ENCODE measurements at places on chromosomes 6 and 20. TPM values are rescaled to one million over a fixed set of nuclear protein-coding genes. Genes with fewer than 3 reads are reported as not detected.

Gene TOX2
- total RNA-seq = 16.3 TPM

GRCh38 chr6:3226481-3227362, 731 bp downstream of the TUBB2B start:
- no peak for DNase-seq

GRCh38 chr6:34566830-34567546, 10.9 kb upstream of the SPDEF start:
- no peak for DNase-seq

- DNase-seq = no peak
These were observed 2.4 kb upstream of the KCNK5 start for GRCh38 chr6:39231521-39232243.

DNA sequence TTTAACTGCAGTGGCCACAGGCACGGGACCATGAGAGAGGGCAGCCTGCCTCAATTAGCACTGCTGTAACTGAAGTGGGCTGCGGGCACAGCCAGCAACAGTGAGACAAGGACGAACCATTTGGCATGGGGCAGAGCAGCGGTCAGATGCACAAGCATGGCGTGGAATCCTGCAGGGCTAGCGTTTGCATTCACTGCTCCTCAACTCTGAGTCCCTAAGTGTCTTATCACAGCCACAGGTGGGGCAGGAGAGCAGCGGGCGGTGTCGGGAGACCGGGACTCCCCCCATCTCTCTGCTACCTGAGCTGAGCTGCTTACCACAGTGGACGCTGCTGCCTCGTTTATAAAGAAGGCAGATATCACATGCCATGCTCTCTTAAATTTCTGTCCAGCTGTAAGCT, 31.3 kb upstream of the PDE10A start:
- DNase-seq = no peak

GRCh38 chr20:58028123-58028522, 200.3 kb downstream of the ANKRD60 start:
- no peak for DNase-seq

Gene QRSL1
- 10.7 TPM for total RNA-seq

DNA sequence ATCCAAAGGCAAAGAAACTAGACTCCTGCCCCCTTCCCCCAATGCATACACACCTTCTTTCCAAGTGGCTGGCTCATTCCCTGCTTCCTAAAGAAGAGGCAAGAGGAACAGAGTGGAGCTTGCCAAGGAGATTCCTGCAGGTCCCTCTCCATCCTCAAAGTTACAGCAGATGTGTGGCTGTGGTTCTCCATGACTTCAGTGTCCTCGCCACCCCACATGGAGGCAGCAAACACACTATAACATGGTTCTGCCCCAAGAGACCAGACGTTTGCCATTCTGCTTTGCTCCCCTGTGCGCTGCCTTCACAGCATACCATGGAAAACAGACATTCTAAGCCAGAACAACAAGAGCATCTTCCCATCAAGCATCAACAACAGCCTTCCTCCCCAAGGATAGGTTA, 84.4 kb downstream of the BACH2 start:
- DNase-seq = no peak

Gene CNR1
- 21.1 TPM for total RNA-seq

DNA sequence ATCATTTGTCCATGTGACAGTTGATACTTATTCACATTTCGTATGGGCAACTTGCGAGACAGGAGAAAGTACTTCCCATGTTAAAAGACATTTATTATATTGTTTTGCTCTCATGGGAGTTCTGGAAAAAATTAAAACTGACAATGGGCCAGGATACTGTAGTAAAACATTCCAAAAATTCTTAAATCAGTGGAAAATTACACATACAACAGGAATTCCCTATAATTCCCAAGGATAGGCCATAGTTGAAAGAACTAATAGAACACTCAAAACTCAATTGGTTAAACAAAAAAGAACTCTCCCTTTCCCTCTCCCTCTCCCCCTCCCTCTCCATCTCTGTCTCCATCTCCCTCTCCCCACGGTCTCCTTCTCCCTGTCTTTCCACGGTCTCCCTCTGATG, 19.4 kb upstream of the EIF2S2 start:
- no peak for DNase-seq

Gene FOXA2
- total RNA-seq = 23.5 TPM

GRCh38 chr6:130927305-130927704, 100.1 kb downstream of the SMLR1 start:
- no peak for DNase-seq

DNA sequence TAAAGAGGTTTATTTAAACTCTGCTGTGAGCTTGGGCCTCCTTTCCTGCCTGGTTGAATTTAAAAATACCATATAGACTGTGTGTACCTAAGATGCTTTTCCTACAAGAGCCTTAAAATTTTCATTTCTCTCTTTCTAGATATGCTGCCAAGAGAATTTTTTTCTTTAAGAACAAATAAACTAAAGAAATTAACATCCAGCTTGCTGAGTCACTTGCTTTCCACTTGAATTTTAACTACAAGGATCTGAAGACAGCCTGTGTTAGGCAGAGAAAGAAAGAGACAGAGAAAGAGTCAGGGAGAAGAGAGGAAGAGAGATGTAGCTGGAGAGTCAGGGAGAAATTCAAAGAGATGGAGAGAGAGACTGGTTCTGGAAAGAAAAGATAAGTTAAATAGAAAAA, 18.3 kb upstream of the SNAP25 start:
- DNase-seq = no peak

DNA sequence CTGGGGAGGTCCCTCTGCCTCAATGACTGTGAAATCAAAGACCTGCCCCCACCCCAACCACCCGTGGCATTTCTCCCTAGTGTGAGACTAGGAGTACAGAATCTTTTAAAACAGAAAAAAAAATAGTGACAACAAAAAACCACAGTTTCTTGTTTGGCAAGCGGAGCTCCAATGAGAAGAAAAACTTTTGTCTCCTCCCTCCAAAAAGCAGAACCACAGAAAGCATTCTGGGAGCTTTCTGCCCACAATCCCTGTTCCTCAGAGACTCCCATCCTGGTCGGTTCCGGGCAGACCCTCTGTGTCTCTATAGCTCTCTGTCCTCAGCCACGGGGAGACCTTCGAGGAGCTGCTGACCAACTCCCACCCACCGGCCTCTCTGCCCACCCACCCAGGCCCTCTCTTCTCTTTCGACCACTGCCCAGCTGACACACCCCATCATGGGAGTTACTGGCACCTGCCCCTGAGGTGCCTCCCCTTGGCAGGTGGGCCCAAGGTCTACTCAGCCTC, 4.9 kb downstream of the PREX1 start:
- no peak for DNase-seq

Gene PROKR2
- total RNA-seq = not detected

DNA sequence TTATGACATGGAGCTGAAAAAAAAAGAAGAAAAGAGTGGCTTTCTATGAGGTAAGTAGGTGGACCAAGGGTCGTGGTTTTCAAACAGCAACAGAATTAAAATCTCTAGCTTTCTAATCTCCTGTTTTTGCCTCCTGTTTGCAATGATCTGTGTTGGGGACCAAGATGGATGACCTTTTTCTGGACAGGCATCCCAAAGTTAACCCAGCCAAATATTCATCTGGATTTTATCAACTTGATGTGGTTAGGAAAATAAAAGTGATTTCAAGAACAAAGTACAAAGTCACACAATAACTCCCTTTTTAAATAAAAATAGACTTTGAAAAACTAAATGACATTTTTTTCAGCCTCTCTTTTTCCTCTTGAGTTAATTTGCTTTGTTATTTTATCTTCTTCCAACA, 282.1 kb upstream of the PRDM1 start:
- no peak for DNase-seq

Gene EYA4
- total RNA-seq = 2.6 TPM

DNA sequence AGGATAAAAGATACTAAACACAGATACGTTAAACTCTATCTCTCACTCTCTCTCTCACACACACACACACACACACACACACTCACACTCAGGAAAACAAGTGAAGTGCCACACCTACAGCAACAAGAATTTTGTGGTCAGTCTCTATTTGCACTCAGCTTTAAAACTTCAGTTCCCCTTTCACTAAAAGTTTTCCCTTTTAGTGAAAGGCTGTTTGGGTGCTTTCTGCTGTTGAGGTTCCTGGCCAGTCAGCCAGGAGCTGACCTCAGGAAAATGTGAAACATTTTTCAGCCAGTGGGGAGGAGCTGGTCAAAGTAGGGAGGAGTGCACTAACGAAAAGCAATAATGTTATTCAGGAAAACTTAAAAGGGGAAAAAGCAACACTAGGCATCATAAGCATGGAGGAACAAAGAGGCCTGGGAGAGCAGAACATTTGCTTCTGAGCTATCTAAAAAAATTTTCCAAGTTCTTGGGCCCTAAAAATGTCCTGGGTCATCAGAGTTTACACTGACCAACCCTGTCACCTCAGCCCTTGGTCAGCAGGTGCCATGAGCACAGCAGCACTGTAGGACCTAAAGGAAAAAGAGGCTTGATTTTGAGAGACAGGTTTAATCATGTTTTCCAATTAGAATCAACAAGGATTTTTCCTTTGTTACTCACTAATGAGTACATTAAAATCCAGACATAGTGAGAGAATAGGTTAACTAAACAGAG, 30.7 kb upstream of the NT5E start:
- DNase-seq = no peak

DNA sequence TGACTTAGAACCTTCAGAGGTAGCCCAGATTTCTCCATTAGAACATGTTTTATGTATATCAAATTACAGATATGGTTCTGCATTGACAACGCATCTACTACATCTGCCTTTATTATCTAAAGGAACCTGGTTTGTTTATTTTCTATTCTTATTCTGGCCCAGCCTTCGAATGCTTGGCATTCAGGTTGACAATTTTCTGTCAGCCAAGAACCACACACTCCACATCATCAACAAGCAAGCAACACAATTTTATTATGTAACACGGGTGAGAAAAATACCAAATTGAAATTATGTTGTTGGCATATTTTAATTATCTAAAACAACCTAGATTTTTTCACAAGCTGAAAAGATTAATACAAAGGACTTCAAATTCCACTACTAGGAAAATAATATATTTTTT, 14.6 kb downstream of the MAP3K5 start:
- no peak for DNase-seq

Gene PSORS1C1
- 10.5 TPM for total RNA-seq

Gene PLA2G7
- total RNA-seq = 20.0 TPM

Gene MYCT1
- total RNA-seq = 18.0 TPM

- DNase-seq = no peak
These were observed 5.2 kb upstream of the ZFAND3 start for GRCh38 chr6:37814374-37814773.

DNA sequence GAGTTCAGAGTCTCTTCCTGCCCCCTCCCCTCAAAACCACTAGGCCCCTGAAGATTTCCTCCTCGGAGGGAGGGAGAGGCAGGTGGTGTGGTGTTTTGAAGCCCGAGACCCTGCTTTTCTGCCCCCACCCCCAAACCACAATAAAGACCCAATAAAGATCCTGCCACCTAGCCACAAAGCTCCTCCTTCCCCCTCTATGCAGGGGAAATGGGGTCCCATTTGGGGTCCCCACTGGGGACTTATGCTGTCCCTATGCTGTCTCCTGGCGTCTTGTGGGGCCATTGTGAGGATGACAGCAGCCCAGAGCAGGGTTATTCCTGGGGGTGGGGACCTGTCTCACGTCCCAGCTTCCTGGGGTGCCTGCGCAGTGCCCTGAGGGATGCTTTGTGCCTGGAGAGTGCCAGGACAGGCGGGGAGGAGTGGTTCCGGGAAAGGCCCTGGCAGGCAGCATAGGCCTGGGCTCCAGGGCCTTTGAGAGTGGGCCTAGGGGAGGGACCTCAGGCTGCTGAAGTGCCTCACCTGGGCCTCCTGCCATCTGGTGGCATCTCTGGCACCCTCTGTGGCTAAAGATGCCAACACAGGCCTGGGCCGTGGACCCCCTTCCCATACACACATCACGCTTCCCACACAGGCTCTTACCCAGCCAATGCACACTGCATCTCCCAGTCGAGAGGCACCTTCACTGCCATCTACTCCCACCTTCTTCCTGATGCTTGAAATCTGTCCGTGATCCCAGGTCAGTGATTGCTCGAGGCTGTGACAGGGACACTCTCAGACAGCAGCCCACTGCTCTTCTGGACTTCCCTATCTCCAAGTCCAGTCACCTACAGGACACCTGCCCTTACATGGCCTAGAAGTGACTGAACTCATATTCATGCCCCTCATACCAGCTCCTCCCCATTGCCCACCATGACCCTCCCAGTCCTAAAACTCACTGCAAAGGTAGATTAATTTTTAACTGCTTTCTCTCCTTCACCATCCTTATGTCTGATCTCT, 7.9 kb upstream of the ARMC12 start:
- peak; percentile 82 for DNase-seq

- DNase-seq = no peak
These were observed 6.8 kb upstream of the SNHG17 start for GRCh38 chr20:38441916-38442315.

GRCh38 chr6:21321076-21321475, 272.5 kb upstream of the SOX4 start:
- DNase-seq = no peak

DNA sequence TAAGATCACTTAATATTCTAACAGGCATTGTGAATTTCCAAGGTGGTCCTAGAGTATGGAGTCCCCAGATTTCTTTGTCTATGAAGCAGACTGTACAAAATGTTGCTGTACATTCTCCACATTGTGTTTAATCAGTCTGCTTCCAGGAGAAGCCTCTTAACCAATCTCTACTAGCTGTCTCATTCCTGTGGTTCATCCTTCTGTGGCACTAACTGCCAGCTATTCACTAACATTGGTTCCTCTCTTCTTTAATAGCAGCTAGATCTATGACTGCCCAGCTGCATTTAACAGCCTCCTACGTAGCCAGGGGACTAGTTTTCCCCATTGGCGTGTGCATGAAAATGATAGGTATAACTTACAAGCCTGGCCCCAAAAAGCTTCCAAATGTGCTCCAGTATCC, 395.4 kb downstream of the SAMD5 start:
- no peak for DNase-seq

Gene ABHD16B
- not detected for total RNA-seq

DNA sequence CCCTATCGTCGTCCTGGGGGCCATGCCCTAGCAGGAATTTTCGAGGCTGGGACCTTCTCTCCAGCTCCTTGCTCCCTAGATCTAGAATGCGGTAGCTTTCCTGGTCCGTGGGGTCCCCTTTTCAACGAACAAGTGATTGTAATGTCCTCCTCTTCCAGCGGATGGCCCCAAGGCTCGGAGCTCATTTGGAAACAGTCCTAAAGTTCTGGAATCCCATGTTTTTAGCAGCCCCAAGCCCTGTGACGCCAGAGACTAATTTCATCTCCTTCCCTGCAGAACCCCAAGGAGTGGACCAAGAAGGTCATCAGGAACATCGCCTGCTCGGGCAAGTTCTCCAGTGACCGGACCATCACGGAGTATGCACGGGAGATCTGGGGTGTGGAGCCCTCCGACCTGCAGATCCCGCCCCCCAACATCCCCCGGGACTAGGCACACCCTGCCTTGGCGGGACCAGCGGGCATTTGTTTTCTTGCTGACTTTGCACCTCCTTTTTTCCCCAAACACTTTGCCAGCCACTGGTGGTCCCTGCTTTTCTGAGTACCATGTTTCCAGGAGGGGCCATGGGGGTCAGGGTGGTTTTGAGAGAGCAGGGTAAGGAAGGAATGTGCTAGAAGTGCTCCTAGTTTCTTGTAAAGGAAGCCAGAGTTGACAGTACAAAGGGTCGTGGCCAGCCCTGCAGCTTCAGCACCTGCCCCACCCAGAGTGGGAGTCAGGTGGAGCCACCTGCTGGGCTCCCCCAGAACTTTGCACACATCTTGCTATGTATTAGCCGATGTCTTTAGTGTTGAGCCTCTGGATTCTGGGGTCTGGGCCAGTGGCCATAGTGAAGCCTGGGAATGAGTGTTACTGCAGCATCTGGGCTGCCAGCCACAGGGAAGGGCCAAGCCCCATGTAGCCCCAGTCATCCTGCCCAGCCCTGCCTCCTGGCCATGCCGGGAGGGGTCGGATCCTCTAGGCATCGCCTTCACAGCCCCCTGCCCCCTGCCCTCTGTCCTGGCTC, 48.5 kb downstream of the PYGB start:
- DNase-seq = no peak

GRCh38 chr6:16078064-16078463, 50.8 kb upstream of the MYLIP start:
- no peak for DNase-seq

Gene SLC9A8
- total RNA-seq = 17.7 TPM

Data from lower lobe of right lung (tissue), 2 donors.